ENCODE measurements at places on chromosomes 1 and 21.
A peak's percentile ranks its signal among the peaks of the same experiment; 100 is the strongest.

- no peak for DNase-seq
These were observed 265.2 kb downstream of the BRINP3 start for GRCh38 chr1:190212450-190212849.

DNA sequence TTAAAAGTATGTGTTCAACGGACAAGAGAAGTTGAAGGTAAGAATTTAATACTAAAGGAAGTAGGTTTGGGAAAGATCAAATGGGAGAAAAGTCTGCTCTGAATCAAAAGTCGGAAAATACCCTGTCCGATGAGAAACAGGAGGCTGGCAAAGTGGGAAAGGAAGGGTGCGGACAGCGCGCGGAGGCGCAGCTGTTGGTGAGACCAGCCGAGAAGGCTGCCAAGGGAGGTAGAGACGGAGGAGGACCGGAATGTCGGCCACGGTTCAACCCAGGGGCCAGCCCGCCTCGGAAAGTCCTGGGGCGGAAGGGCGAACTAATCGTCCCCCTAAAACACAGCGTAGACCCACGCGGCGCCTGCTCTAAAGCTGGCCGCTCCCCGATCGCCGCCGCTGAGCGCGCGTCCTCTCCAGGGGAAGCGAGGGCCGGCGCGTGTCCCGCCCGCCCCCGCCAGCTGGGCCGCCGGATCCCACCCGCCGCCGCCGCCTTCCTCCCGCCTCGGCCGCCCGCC, 639 bp upstream of the SPATA1 start:
- no peak for DNase-seq

DNA sequence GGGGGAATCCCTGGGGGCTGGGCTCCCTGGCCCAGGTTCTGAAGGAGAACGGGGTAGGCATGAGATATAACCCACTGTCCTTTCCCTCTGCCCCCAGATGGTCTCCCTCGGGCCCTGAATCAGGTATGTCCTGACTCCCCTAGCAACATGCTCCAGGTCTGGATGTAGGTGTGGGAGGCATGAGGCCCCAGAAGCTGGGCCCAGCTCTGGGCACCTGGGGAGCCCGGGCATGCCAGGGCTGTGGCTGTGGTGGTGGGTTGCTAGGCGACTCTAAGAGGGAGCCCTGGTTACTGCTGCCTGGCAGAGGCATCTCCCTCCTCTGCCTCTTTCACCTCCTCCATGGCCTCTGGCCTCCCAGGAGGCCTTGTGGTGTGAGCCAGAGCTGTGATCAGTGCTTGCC, 16.2 kb downstream of the FOXO6 start:
- no peak for DNase-seq

- no peak for DNase-seq
These were observed 871.5 kb upstream of the TMPRSS15 start for GRCh38 chr21:19275065-19275464.

- no peak for DNase-seq
These were observed 308.9 kb upstream of the RUNX1 start for GRCh38 chr21:35358008-35358407.

DNA sequence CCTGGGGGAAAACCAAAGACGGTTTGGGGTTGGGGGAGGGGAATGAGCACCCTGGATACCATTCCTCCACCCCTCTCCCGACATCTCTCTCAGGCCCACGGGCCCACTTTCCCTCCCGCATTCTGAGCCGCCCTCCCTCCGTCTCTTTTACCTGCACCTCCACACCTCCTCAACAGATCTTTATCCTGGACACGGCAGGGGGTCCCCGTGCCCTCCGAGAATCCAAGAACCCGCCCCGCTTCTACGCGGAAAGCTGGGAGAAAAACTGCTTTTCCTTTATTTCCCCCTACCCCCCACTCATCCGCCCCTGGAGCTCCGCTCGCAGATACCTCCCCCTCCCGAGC, 108.8 kb downstream of the NAV1 start:
- no peak for DNase-seq

DNA sequence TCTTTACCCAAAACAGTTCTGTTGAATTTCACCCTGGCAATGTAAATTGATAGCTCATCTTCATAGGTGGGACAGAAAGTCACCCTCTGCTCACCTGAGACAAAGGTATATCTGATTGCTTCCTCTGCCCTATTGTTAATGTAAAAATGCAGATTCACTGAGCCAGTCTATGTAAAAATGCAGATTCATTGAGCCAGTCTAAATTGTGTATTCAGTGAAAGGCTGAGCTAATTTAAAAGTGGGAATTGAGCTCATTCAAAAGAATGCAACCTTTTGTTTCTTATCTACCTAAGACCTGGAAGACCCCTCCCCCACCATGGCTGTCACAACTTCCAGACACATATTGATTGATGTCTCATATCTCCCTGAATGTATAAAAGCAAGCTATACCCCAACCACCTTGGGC, 4.8 kb upstream of the MYSM1 start:
- DNase-seq, result no peak

DNA sequence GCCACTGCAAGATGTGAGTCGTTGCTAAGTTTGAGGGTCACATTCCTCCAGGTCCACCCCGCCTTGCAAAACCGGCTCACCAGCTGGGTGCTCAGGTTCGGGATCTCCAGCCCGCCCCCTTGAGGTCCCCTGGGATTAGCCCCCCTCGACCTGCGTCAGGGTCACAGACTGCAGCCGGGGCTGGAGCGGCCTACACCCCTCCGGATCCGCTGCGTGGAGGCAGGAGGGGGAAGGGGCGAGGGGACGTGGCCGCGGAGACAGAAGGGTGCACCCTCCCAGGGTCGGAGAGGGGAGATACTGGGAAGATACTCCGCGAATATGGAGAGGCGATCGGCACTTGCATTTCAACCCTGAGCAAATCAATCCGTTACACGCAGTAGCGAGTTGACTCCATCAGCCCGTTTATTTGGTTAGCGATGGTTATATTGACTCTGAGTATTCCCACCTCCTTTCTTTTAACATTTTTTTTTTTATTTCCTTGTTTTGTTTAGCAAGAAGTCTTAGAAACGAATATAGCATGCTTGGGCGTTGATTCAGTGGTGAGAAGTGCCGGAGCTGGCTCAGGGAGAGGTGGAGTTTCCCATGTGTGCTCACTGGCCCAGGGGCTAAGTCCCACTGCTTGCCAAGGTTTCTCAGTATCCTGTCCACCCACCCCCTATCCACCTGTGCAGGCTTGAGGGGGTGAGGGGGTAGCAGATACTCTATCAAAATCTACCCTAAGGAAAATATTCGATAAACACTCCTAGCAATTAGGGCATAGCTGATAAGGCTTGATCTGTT, 997 bp downstream of the IFNAR2 start:
- peak; percentile 48 for DNase-seq

DNA sequence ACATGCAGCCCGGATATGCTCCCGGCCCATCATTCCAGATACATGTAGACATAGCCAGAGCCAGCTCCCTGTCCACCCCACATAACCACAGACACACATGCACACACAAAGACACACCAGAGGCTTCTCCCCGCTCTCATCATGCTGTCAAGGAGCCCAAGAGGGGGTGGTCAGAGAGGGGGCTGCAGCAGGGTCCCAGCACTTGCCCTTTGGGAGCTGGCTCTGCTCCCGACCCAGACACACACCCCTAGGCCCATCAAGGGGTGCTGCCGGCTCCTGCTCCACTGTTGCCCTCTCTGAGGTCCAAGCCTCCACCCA, 2.6 kb downstream of the PTAFR start:
- no peak for DNase-seq

DNA sequence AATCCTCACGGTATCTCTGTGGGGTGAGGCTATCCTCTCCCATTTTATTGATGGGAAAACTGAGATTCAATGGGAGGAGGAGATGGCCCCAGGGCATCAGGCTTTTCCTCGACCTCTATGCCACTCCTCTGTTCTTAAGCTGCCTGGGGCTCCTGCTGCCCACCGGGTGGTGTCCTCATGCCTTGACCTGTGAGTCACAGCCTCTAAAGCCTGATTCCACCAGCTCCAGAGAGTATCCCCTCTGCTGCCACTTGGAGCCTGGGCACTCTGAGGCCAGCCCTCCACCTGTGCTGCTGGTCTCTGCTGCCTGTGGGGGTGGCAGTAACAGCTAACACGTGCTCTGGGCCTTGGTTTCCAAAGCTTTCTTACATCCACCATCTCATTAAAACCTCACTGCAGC, 241.2 kb downstream of the TRABD2B start:
- no peak for DNase-seq

DNA sequence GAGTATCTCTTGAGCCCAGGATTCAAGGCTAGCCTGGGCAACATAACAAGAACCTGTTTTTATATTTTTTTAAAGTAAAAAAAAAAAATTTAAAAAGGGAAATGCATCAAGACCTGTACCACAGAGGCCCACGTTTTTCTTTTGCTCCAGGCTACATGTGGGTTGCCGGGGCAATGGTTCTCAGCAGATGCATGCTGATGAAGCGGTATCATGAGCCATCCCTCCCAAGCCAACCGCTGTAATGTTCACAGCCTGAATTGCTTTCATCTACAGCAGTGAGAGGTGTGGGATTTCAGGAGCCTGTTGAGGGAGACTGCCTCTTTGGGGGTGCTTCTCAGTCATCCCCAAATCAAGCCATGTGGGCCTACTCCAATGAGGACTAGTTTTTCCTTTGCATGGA, 60.5 kb downstream of the CD58 start:
- DNase-seq, result no peak

DNA sequence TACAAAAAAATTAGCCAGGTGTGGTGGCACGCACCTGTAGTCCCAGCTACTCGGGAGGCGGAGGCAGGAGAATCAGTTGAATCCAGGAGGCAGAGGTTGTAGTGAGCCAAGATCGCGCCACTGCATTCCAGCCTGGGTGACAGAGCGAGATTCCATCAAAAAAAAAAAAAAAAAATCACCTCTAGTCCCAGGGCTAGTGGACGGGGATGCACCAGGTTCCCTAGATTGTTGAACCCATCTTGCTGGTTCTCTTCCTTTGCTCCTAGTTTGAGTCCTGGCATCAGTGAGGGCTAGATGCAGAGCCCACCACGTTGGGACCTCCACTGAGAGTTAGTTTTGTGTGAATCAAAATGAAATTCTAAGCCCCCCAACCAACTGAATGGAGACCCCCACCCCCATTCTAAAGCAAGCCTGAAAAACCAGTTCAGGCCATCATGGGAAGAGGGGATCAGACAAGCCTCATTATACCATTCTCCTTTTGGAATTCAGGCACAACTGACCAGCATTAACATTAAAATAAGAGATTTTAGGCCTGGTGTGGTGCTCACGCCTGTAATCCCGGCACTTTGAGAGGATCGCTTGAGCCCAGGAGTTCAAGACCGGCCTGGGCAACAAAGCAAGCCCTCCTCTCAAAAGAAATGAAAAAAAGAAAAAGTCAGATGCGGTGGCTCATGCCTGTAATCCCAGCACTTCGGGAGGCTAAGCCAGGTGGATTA, 17.9 kb upstream of the L1TD1 start:
- no peak for DNase-seq

GRCh38 chr1:64911326-64911725, 55.0 kb downstream of the JAK1 start:
- no peak for DNase-seq

DNA sequence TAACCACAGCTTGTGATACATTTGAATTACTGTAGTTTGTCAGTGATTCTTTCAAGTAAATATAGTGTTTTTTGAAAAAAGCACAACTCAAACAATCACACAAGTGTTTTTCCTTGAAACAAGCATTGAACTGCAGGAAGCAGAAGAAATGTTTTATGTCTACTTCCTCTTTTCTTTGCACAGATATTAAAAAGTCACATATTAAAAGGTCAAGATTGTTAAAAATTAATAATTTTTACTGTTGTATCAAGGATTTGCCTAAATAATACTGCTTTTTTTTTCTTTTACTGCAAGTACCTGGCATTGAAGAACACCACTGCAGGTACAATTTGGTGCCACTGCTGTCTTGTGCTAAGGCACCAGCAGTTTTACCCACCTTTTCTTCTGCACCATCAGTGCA, 214.2 kb upstream of the C1orf105 start:
- DNase-seq, result no peak

DNA sequence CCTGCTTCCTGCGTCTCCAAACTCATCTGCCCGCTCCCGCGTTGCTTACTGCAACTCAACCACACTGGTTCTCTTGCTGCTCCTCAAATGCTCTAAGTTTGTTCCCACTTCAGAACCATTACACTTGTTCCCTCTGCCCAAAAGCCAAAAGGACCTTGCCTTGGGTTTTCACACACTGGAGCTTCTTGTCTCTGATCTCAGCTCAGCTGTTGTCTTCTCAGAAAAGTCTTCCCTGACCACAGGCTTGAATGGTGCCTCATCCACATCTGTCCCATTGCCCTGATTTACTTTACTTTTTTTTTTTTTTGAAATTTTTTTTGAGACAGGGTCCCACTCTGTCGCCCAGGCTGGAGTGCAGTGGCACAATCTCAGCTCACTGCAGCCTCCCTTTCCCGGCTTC, 44.3 kb upstream of the SYT14 start:
- DNase-seq, result no peak

DNA sequence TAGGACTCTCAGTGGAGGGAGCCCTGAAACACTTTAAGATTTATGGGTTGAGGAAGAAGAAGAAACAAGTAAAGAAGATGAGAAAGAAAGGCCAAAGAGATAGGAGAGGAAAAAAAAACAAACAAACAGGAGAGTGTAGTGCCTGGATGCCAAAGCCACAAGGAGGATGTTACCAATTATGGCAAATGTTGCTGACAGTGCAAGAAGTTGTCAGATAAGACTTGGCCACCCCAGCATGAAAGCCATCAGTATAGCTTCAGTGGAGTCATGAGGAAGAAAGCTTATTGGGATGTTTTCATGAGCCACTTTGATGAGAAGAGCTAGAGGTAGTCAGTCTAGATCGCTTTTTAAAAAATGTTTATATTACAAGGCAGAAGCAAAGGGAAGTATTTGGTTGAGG, 380.2 kb upstream of the ADGRL4 start:
- DNase-seq, result no peak

- DNase-seq, result no peak
These were observed 9.4 kb downstream of the CR2 start for GRCh38 chr1:207463571-207463970.

DNA sequence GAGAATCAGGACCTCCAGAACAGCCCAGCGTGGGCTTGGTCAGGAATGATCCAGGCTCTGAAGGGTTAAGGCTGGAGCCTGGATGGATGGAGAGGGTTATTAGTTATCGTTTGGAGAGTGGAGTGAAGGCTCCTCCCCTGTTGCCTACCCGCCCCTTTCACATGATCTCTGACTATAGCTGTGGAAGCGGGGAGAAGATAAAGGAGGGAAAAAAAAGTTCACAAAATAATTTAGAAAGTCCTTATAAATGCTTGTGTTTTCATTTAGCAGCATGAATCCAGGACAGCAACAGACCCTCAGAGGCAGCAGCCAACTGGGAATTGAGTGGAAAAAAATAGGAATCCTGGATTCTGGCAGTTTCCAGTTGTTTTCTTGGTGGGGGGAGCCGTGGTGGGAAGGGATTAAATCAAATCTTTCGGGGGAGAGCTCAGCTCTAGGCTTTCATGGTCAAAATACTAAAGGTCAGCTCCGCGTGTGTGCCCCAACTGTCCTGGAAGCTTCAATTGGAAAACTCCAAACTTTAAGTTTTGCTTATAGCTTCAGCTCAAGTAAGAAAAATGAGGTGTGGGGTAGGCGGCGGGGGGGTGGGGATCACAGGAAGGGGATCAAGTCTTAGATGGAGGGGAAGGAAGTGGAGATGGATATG, 595 bp upstream of the DDR2 start:
- no peak for DNase-seq
